Glutamatergic neuron (in vitro differentiated cells): ENCODE measurements at places on chromosomes 2 and 18. TPM values are rescaled to one million over a fixed set of nuclear protein-coding genes. Genes with fewer than 3 reads are reported as not detected.

GRCh38 chr2:59322870-59323269, 1081.7 kb upstream of the FANCL start:
- H3K4me3 ChIP-seq: no peak overlapping the region
- no peaks in the 10 kb centered on the region for H3K27me3 ChIP-seq
- H3K4me1 ChIP-seq: no peaks in the 10 kb centered on the region
- DNase-seq: no peak
- no peak overlapping the region for H3K27ac ChIP-seq
- no peaks in the 10 kb centered on the region for H3K36me3 ChIP-seq

DNA sequence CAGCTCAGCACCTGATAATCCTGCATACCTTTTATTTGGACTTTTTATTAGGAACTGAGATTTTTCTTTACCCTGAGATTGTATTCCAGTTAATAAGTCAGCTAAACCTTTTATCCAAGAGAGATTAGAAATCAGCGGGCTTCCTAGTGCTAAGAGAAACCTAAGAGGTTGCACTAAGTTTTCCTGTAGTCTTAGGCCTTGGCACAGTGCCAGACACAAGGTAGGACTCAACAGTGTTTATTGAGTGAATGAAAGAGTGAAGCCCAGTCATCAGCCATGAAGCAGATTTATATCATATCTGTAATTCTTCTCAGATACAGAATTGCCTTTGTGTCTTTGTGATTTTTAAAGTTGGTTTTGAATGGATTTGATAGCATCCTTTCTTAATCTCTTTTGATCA, 13.6 kb downstream of the OTX1 start:
- no peak for DNase-seq
- H3K4me1 ChIP-seq: peaks cover 3% of the 10 kb centered on the region
- peaks cover 4% of the 10 kb centered on the region for H3K36me3 ChIP-seq

GRCh38 chr2:96534141-96534540, 2.4 kb upstream of the ARID5A start:
- no peak for DNase-seq
- peaks cover 9% of the 10 kb centered on the region for H3K4me1 ChIP-seq
- H3K27ac ChIP-seq: no peak overlapping the region
- no peak overlapping the region for H3K4me3 ChIP-seq

GRCh38 chr18:32767400-32767799, 5.4 kb downstream of the KLHL14 start:
- H3K4me1 ChIP-seq: peaks cover 2% of the 10 kb centered on the region
- no peak for DNase-seq
- H3K36me3 ChIP-seq: no peaks in the 10 kb centered on the region
- no peak overlapping the region for H3K4me3 ChIP-seq
- H3K27ac ChIP-seq: no peak overlapping the region

GRCh38 chr2:46818141-46818621, 97.4 kb downstream of the MCFD2 start:
- peaks cover 5% of the 10 kb centered on the region for H3K36me3 ChIP-seq
- H3K4me1 ChIP-seq: peaks cover 6% of the 10 kb centered on the region
- DNase-seq: no peak
- H3K4me3 ChIP-seq: no peak overlapping the region

GRCh38 chr18:60982329-60982695, 350.9 kb upstream of the CDH20 start:
- DNase-seq: no peak
- no peak overlapping the region for H3K27ac ChIP-seq
- no peak overlapping the region for H3K4me3 ChIP-seq
- H3K36me3 ChIP-seq: no peaks in the 10 kb centered on the region
- H3K27me3 ChIP-seq: no peaks in the 10 kb centered on the region

DNA sequence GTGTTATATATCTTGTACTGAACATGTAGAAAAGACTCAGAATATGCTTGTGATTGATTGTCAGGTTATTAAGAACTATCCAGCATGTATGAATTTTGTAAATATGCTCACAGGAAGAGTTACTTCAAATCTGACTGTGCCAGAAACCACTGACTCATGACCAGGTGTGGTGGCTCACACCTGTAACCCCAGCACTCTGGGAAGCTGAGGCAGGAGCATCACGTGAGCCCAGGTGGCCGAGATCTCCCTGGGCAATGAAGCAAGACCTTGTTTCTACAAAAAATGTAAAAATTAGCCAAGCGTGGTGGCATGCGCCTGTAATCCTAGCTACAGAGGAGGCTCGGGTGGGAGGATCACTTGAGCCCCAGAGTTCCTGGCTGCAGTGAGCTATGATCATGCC, 126.6 kb downstream of the COMMD1 start:
- no peak overlapping the region for H3K27ac ChIP-seq
- H3K36me3 ChIP-seq: no peaks in the 10 kb centered on the region
- no peaks in the 10 kb centered on the region for H3K27me3 ChIP-seq
- H3K4me1 ChIP-seq: peaks cover 2% of the 10 kb centered on the region

GRCh38 chr18:52766002-52766545, 426.1 kb downstream of the DCC start:
- no peaks in the 10 kb centered on the region for H3K36me3 ChIP-seq
- H3K4me1 ChIP-seq: peaks cover 8% of the 10 kb centered on the region
- DNase-seq: no peak
- peaks cover 1% of the 10 kb centered on the region for H3K27me3 ChIP-seq
- no peak overlapping the region for H3K27ac ChIP-seq

- H3K36me3 ChIP-seq: no peaks in the 10 kb centered on the region
- H3K4me3 ChIP-seq: no peak overlapping the region
- peak overlapping the region; percentile 43 for H3K27ac ChIP-seq
- H3K4me1 ChIP-seq: peaks cover 15% of the 10 kb centered on the region
- no peak for DNase-seq
Measured at GRCh38 chr2:161355983-161356382, 47.8 kb downstream of the PSMD14 start.

- no peak for DNase-seq
- no peaks in the 10 kb centered on the region for H3K27me3 ChIP-seq
- peaks cover 3% of the 10 kb centered on the region for H3K4me1 ChIP-seq
- no peaks in the 10 kb centered on the region for H3K36me3 ChIP-seq
- H3K4me3 ChIP-seq: no peak overlapping the region
Measured at GRCh38 chr18:8632386-8632785, 23.1 kb downstream of the RAB12 start.

DNA sequence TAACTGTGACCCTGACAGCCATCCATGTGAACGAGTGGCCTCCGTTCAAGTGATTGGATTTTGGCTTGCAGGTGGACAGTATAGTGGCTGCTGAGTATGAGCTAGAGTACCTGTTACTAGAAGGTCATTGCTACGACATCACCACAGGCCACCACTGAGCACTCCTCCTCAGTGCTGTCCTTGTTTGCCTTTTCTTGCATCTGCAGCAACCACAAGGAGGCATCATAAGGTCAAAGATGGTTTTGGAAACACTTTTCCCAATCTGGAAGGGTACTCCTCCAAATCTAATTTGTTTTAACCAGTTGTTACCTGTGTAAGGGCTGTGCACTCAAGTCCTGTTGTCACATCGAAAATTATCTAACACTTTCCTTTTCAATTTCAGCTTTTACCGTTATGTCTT, 81.2 kb downstream of the UGGT1 start:
- no peak for DNase-seq
- H3K4me1 ChIP-seq: peaks cover 7% of the 10 kb centered on the region
- no peaks in the 10 kb centered on the region for H3K36me3 ChIP-seq
- no peak overlapping the region for H3K4me3 ChIP-seq
- no peak overlapping the region for H3K27ac ChIP-seq

DNA sequence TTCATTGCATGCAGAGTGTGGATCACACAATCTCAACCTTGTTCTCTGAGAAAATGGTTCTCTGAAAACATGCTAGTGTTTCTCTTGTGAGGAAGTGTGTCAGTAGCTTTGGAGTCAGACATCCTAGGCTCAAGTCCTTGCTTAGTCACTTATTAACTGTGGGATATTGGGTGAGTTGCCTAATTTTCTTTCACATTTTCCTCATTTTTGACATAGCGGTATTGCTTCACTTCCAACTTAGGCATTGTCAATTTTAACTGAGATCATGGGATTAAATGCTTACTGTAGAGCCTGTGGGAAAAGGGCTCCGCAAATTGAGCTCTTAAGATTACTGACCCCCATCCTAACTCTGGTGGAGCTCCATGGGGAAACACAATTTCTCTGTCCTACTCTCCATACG, 622.2 kb downstream of the CNTNAP5 start:
- H3K4me1 ChIP-seq: peaks cover 4% of the 10 kb centered on the region
- no peak overlapping the region for H3K4me3 ChIP-seq
- no peaks in the 10 kb centered on the region for H3K27me3 ChIP-seq
- DNase-seq: no peak
- H3K27ac ChIP-seq: no peak overlapping the region

DNA sequence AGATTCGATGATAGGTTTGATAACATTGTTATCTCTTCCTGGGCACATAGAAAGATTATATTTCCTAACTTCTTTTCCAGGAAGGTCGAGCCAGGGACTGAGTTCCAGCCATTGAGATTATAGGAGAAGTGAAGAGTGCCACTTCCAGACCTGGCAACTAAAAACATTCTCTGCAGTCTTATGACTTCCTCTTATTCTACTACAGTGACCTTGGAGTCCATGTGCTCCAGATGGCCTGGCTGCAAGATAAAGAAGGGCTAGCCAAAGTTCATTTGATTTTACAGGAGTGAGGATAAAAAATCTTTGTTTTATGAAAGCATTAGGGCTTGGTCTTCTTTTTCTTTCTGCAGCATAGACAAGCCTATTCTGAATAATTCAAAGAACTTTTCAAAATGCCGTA, 363.0 kb downstream of the FSIP2 start:
- H3K27ac ChIP-seq: no peak overlapping the region
- peaks cover 5% of the 10 kb centered on the region for H3K4me1 ChIP-seq
- no peak overlapping the region for H3K4me3 ChIP-seq
- H3K27me3 ChIP-seq: no peaks in the 10 kb centered on the region
- no peak for DNase-seq
- H3K36me3 ChIP-seq: no peaks in the 10 kb centered on the region

DNA sequence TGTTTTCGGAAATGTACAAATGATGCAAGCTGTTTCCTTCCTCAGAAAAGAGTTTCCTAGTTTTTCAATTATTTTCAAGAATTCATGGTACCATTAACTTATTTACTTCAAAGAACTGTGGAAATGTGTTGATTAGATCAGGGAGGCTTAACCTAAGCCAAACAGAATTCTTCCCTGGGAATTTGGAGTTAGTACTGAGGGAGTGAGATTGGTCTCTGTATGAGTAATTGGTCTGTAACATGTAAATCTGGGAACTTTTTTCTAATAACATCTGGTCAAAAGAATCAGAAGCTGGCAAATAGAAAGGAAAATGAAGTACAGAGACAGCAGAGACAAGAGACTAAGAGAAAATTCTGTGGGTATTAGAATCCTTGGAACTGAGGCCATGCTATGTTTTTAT, 145.8 kb downstream of the BABAM2 start:
- no peak overlapping the region for H3K4me3 ChIP-seq
- no peak for DNase-seq
- H3K36me3 ChIP-seq: no peaks in the 10 kb centered on the region
- peaks cover 1% of the 10 kb centered on the region for H3K27me3 ChIP-seq

GRCh38 chr2:38074058-38074763, 1.7 kb downstream of the CYP1B1 start:
- H3K4me1 ChIP-seq: peaks cover 8% of the 10 kb centered on the region
- H3K27ac ChIP-seq: no peak overlapping the region

The SPP2 gene
- total RNA-seq: not detected

The MYO7B gene
- 0.29 TPM for total RNA-seq

The ST8SIA5 gene
- total RNA-seq: 0.56 TPM

The ABCG8 gene
- total RNA-seq: not detected

The RAB10 gene
- 168 TPM for total RNA-seq

The RTTN gene
- total RNA-seq: 21.0 TPM

The LYPD6B gene
- 0.69 TPM for total RNA-seq

The NAB1 gene
- total RNA-seq: 12.2 TPM
